Activated CD8-positive, alpha-beta memory T cell treated with anti-CD3 and anti-CD28 coated beads for 4 hours (primary cell): ENCODE measurements at places on chromosomes 2 and 18.

DNA sequence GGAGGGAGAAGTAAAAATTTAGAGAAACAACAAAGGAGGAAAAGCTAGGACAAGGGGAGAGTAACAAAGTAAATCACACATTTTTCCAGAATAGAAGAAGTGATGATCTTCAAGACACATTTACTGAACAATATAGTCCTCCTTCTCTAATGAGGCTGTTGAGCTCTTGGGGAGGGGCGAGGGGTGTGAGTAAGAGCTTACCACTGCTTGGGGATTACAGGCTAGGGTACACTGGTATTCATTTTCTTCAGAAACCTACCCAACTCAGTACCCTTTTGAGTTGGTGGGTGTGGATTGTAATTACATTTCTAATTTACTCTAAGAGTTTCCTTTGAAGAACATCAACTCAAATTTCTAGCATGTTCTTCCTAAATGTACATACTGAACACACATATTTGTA lies 157.7 kb upstream of the ZFP36L2 start:
- no peak for DNase-seq

DNA sequence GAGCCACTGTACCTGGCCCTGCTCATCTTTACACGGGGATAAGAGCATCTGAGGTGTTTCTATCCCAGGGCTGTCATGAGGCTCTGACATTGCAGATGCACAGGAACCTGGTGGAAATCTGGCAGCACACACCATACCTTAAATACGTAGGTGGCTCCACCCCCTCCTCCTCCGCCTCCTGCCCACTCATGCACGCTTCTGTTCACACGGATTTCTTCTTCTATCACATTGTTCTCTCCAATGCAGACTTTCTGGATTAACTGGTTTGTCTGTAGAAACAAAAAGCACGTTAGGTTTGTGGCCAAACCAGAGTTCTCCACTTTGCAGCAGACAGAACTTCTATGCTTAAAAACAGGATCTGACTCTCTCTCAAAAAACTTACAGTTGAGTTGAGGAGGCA lies 118.2 kb downstream of the CLIP4 start:
- DNase-seq = no peak

- DNase-seq = no peak
Observed at GRCh38 chr2:237596520-237597195, 6.1 kb upstream of the RAB17 start.

GRCh38 chr2:59701271-59701994 lies 852.0 kb downstream of the BCL11A start:
- DNase-seq = no peak

- no peak for DNase-seq
Observed at GRCh38 chr2:150482111-150482510, 5.4 kb downstream of the RND3 start.

DNA sequence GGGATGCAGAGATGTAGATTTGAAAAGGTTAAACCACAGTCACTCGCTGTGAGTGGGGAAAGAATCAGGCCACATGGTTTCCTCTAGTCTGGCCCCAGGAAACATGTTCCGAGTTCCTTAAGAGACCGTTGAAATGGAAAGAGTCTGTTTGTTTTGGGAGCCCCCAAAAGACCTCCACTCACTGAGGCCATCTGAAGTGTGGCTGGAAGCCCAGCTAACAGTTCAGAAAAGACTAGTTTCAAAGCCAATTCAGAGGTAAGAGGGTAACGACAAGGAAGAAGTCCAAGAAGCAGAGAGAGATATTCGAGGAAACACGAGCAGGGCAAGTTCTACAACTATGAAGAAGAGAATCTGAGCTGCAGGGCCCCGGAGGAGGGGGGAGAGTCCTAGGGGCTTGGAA lies 61.0 kb downstream of the APOB start:
- DNase-seq = no peak

GRCh38 chr2:104840156-104840555 lies 13.8 kb upstream of the POU3F3 start:
- no peak for DNase-seq

DNA sequence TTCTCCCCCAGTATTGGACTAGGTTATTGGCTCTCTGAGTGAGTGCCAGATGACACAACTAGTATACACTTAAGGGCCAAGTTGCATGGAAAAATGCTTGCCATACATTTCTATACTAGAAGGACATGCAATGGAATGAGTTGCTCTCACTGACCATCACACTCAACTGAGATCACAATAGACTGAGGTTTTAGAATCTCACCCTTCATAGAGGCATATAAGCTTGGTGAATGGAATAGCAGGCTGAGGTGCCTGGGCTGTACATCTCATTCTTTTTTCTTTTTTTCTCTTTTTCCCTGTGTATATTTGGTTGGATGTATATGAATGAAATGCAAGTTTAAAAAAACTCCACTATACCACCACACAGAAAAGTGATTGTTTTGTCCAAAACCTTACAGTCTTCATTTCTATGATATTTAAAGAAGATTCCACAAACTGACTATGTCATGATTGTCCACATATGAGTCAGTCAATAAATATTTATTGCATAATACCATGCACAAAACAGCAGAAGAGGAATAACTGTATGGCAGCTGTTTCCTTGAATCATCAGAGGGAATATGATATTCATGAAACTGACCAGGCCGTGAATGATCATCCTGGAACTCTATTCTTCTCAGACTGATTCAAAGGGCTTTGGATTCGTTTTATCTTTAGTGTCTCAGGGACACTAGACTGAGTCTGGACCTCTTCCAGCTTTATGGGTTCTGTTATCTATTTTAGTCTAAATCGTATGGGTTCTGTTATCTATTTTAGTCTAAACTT lies 122.6 kb upstream of the STK17B start:
- no peak for DNase-seq

DNA sequence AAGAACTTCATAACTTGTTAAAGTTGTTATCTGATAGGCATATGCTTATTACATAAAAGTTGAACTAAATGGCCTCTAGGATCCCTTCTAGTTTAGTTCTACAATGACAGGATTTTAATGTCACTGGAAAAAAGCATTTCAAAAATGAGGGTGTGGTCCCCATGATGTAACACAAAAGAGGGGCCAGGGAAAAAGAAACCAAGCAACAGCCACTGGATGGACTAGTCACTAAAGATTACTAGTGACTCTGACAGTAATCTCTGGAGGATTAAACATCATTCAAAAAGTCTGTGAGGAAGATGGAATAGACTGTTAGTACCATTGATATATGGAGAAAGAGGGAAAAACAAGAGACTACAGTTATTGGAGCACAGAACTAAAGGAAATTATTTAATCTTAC lies 22.6 kb downstream of the SEPTIN10 start:
- no peak for DNase-seq

- no peak for DNase-seq
Observed at GRCh38 chr2:186755066-186755465, 61.2 kb downstream of the FAM171B start.

GRCh38 chr2:234840336-234840735 lies 111.5 kb upstream of the SH3BP4 start:
- no peak for DNase-seq

DNA sequence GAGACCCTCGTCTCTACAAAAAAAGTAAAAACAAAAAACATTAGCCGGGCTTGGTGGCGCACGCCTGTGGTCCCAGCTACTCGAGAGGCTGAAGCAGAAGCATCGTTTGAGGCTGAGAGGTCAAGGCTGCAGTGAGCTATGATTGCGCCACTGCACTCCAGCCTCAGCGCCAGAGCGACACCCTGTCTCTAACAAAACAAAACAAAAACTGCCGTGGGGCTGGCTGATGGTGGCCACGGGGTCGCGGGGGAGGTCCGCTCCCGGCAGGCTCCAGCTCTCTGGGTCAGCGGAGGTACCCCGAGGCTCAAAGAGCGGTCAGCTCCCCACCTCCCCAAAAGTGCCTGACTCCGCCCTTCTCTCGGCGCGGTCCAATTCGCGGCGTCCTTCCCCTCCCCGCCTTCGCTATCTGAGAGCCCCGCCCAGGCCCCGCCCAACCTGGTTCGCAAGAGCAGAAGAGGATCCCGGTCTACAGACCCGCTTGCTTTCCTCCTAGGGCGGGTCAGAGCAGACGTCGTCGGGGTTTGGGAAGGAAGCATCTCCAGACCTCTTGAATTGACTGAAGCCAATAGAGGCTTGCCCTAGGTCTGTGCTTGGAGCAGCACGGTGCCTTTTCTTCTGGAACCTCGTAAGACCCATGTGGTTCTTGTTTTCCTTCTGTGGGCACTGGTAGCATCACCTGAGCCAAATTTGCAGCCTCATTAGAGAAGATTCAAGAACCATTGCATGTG lies 7.8 kb downstream of the RAX start:
- DNase-seq = no peak

- no peak for DNase-seq
Observed at GRCh38 chr2:108388045-108388444, 10.3 kb downstream of the SULT1C4 start.

DNA sequence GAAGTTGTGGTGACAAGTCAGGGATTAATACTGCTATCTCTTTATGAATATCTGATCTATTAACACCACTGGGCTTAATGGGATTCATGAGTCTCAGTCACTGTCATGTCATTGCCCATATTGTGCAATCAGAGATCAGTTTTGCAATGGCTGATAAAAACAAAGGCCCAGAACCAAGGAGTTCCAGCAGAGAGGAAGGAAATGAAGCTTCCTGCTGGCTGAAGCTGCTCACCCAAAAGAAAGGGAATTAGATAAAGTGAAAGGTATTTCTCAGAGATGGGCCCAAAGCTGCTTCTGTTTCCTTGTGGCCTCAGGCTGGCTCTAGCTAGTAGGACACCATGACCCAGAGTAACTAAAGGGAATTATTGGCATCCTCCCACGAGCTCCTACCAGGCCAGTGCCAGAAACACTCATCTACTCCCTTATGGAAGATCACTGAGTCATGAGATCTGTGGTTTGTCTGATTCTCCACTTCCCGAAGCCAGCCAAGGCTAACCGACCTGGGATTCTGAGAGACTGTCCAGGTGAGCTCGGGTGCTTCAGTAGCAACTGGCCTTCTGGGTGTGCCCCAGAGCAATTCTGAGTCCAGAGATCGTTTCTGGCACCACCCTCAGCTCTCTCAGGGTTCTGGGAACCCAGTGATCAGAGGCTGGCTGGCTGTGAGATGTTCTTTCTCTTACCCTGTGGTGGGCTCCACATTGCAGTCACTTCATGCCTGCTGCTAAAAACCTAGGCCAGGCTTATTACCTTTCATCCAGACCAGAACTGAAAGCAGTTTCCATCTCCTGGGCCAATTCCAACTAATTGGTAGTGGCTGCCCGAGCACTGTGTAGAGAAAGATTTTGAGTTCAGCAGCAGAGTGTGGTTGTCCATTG lies 129.5 kb upstream of the PELI1 start:
- DNase-seq = no peak

- no peak for DNase-seq
Observed at GRCh38 chr18:44747157-44747556, 66.5 kb downstream of the SETBP1 start.

- no peak for DNase-seq
Observed at GRCh38 chr2:196413821-196414274, 225.7 kb upstream of the CCDC150 start.

DNA sequence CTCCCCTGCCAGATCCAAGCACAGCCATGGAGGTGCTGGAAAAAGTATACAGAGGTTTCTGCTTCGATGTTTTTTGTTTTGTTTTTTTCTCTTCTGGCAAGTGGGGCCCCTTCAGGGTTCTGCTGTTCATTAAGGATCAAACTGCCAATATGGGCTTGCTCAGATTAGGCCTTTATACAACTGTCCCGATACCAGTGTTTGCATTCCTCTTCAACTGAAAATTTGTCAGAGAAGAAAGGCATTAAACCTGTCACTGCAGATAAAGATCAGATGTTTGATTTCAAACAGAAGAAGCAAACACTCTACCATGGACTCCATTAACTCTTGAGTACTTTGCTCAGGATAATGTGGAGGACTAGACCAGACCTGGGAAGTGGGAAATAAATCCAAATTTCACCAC lies 396.0 kb upstream of the SMIM21 start:
- no peak for DNase-seq

DNA sequence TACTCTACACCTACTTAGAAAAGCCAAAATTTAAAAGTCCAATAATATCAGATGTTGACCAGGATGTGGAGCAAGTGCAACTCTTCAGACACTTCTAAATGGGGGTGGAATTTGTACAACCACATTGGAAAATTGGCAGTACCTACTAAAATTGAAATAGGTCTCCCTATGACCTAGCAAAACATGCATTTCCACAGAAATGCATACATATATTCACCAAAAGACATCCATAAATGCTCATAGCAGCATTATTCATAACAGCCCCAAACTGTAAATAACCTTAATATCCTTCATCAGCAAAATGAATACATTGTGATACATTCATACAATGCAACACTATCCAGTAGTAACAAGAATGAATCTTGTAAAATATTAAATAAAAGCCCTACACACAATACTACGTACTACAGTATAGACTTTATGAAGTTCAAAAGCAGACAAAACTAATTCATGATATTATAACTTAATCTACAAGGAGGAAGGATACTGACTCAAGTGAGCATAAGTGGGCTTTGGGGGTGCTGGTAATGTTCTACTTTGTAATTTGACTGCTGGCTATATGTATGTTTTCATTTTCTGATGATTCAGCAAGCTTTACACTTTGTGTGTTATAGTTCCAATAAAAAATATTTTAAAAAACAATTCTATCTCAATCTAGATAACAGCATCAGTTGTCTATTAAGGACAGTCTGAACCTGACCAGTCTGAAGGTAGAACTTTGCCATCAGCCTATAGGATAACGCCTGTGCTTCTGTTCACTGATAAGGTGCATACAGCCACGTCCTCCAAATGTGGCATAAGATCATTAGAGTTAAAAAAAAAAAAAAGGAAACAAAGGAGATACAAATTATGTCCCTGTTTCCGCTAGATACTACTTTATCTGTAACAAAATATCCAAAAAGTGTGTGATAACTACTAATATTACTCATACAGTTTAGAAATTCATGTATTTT lies 6.6 kb upstream of the TNFRSF11A start:
- DNase-seq = no peak

DNA sequence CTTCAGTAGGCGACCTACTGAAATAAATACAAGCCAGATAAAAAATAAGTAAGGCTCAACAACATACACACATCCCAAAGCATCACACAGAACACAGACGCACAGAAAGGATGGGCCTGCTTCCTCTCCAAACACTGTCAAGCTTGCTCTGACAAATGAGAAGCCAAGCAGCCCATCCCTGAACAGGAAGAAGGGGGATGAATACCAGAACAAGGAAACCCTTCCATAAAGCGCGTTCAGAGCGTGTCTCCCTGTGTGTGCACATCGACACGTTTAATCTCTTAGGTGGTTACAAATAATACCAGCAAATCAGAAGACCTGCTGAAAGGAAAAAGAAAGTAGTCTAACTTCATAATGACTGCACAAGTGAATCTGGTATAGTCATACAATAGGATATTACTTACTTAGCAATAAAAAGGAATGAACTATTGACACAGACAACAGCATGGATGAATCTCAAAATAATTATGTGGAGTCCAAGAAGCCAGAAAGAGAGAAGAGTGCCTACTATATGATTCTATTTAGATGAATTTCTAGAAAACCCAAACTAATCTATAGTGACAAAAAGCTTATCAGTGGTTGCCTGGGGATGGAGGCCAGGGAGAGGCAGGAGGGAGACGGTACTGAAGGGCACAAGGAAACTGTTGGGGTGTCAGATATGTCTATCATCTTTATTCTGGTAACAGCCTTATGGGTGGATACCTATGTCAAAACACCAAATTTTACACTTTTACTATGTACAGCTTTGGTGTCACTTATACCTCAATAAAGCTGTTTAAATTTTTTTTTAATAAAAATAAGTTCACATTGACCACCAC lies 26.8 kb downstream of the MBOAT2 start:
- no peak for DNase-seq

GRCh38 chr2:44777036-44777435 lies 164.5 kb upstream of the SIX3 start:
- no peak for DNase-seq
